ENCODE measurements at places on chromosomes 1 and 21.

DNA sequence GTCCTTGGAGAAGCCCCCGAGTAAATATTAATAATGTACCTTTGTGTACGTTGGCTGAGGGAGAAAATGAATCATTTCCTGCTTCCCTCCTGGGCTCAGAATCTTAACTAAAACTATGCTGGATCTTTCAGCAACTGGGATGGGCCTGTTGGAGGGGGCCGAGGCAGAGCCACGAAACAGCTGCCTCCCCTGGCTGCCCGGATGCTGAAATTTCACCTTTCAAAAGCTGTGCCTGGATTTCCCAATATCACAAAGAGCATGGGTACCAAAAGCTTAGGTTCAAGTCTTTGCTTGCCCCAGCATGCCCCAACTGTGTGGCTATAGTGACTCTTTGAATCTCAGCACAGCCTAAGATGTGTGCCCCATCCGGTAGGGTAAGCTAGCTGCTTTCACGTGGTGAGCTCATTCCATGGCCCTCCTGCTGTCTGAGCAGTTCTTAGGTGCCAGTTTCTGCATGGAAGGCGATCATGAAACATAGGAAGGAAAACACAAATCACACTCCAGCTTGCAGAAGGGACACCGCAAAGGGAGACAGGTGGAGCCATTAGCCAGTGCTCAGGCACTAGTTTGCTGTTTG lies 473.5 kb downstream of the PTPRU start:
- peak; percentile 41 for DNase-seq

- peak; percentile 52 for DNase-seq
Measured at GRCh38 chr1:5509664-5510452, 482.4 kb downstream of the NPHP4 start.

DNA sequence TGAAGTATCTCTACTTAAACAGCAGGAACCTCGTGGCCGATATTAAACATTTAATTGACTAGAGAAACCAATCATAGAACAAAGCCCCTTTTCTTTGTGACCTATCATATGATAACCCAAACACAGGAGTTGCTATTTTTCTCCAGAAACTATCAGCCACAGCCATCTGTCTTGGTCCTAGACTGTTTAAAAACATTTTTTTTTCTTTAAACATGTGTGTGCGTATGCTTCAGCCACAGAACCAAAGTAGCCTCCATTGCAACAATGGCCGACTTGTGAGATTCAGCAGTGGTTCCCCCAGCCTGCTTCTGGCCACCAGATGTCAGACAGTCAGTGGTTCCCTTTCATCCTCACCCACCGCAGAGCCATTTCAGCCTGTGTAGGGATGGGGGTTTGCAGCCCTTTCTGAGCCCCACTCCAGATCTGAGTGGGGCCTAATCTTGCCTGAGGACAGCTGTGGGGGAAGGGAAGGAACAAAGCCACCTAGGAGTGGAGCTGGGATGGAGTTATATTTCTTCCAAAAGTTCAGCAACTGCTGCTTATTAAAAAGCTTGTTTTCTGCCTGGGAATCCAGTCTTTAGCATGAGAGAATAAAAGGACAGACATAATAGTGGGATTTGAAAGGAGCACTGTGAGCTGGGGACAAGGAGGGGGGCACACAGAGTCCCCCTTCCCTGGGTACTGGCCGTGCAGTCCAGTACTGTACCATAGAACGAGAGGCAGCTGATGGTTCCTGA lies 11.7 kb upstream of the IGSF3 start:
- DNase-seq = no peak

DNA sequence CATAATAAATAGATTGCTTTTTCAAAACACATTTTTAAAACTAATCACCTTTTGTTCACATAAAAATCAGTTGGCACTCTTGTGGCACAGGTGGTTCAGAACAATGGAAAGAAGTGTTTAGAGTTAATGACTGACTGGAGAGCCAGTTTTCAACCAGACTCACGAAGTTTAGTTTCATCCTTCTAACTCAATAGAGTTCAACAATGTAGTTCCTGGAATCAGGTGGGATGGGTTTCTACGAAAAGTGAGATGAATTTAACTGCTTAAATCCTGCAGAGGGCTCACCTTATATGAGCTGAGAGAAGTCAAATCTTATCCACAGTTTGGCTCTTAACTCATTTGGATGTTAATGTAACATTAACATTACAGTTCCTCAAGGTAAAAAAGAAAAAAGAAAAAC lies 116.5 kb downstream of the SMYD2 start:
- no peak for DNase-seq

DNA sequence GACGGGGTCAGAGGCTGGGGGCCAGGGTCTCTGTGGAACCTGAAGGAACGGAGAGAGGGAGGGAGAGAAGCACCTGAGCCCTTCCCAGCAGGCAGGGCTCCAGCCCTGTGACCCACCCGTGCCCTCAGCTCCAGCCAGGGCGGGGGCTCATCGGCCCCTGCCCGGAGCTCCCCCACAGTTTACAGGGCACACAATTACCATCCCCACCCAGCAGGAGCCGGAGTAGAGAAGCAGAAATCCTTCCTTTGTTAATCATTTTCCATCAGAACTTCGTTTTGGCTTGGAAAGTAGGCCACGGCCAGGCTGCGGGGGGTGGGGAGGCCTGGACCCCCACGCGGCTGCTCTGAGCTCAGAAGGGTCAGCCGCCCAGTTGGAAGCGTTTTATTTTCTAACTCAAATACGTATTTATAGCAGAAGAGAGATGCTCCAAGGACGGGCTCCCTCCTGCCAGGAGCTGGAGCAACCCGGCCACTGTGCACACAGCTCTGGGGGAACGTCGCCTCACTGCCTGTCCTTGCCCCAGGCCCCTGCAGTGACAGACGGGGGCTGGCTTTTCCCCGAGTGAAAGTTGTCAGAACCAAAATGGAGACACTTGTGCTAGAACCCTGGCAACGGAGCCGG lies 42.7 kb upstream of the ADARB1 start:
- DNase-seq = no peak

DNA sequence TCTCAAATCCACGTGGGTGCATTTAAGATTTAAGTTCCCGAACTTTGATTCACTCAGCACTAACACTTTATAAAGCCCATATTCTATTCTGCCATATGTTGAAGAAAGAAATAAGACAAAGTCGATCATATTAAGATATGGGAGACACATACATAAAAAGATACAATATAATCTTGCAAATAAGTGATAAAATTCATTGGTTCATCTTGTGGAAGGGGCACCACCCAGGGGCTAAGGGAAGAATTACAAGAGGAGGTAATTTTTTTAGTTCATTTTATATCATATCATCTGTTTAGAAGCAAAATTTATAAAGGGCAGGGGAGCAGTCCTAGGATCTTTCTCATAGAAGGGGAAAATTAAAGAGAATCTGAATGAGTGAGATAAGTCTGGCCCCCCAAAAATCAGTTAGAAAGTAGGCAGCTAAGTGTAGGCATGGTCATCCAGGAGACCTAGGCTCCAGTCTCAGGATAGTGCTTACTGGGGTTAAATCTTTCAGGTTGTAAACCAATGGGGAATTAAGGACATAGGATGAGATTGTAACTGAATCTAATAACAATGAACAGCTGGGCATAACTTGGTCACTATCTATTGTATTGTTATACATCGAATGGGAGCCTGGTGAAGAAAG lies 124.2 kb upstream of the L1TD1 start:
- peak; percentile 2 for DNase-seq

- DNase-seq = no peak
Measured at GRCh38 chr1:163172596-163172995, 30.1 kb downstream of the RGS5 start.

GRCh38 chr1:173297798-173298391 lies 90.8 kb upstream of the TNFSF4 start:
- no peak for DNase-seq

DNA sequence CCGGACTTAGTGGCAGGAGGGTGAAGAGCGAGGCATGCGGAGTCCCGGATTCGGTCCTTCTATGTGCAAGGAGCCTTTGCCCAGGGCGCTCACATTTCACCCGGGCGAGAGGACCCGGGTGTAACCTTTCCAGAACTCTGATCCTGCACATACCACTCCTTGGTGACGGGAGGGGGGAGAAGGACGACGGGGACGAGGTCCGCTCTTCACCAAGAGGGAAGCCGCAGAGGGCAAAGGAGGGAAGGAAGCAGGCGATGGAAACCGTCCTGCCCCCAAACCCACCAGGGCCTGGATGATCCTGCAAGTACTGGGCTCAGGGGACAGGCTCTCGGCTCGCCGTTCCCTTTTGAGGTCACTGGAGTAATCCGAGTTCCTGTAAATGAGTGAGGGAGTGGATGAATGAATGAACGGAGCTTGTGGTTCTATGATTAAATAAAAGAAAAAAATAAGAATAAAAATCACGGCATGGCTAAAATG lies 993 bp downstream of the SYPL2 start:
- no peak for DNase-seq

DNA sequence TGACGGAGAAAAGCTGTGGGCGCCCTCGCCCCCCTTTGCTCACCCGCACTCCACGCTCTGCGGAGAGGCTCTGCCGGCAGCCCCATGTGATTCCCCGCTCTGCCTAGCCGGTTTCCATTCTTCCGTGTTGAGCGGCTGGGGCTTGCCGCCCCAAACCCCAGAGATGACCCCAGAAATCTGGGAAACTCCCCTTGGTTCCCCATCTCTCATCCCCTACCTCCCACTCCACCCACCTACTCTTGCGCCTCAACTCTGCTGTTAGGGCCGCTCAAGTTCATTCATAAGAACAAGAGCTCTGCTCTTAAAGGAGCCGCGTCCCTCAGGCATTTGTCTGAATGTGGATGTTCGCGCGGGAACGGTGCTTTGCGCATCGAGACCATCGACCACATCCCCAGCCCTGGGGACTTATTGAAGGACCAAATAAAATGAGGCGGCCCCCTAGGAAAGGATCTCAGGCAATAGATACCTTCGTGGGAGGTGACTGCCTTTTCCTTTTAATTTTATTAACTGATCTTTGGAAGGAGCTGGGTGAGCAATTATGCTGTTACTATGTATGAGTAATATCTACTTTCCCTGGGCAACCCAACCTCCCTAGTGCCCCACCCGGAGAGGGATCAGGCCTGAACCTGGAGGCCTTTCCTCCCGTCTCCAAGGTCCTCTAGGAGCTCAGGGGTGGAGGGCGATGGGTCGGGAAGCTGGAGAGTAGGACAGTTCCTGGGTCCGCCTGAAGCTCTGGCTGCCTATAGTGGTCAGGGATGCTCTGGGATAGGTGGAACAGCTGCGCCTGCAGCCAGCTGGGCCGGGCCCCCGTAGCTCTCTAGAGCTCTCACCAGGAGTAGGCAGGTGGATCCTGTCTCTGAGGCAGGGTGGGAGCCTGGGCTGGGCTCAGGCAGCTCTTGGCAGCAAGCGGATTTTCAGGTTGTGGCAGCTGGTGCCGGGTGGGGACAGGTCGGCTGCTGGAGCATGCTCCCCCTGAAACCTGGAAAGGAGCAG lies 898 bp downstream of the MFSD2A start:
- DNase-seq = peak; percentile 85

GRCh38 chr1:228376262-228376628 lies 30.4 kb downstream of the TRIM11 start:
- no peak for DNase-seq

DNA sequence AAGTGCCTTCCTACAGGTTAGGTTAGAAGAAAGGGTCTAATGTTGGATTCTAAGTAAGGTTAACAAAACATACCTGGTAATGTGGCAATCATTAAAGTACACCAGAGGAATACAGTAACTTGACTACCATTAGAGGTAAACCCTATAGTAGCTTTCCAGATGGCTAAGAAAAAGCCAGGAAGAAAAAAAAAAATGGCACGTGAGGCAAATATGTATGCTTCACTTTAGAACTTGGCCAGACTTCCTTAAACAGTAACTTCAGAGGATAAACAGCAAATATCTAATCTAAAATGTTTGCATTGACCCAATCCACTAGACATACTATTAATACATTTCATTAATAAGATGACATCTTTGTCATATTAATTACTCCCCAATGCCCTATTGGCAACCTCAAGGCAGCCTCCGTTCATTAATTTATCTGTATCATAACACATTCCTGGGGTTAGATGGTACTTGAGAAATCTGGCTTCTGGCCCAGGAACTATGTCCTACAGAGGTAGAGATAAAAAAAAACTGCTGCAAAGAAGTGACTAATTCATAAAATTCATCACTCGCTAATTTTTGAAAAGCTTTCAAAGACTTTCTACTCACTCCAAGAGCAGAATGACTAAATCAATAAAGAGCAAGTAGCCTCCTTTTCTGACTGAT lies 5.8 kb downstream of the DCAF8 start:
- no peak for DNase-seq

- DNase-seq = no peak
Measured at GRCh38 chr1:35222322-35223083, 29.6 kb upstream of the SFPQ start.

- DNase-seq = peak; percentile 71
Measured at GRCh38 chr1:165717918-165718515, 19.7 kb upstream of the ALDH9A1 start.

GRCh38 chr1:187504779-187505178 lies 676.0 kb downstream of the PLA2G4A start:
- DNase-seq = no peak

GRCh38 chr1:186802388-186802787 lies 26.4 kb upstream of the PLA2G4A start:
- DNase-seq = no peak
